Omental fat pad (tissue), 4 donors: ENCODE measurements at places on chromosomes 12 and 14.

- DNase-seq: no peak
These were observed 76.5 kb downstream of the TGFB3 start for GRCh38 chr14:75905147-75905904.

- DNase-seq: no peak
These were observed 19.8 kb downstream of the HVCN1 start for GRCh38 chr12:110669193-110669502.

GRCh38 chr14:81946834-81947798 lies 413.5 kb upstream of the SEL1L start:
- no peak for DNase-seq

- no peak for DNase-seq
These were observed 2.7 kb downstream of the ITGB7 start for GRCh38 chr12:53204351-53204750.

- DNase-seq: no peak
These were observed 10.2 kb upstream of the GOLGA5 start for GRCh38 chr14:92783813-92784431.

DNA sequence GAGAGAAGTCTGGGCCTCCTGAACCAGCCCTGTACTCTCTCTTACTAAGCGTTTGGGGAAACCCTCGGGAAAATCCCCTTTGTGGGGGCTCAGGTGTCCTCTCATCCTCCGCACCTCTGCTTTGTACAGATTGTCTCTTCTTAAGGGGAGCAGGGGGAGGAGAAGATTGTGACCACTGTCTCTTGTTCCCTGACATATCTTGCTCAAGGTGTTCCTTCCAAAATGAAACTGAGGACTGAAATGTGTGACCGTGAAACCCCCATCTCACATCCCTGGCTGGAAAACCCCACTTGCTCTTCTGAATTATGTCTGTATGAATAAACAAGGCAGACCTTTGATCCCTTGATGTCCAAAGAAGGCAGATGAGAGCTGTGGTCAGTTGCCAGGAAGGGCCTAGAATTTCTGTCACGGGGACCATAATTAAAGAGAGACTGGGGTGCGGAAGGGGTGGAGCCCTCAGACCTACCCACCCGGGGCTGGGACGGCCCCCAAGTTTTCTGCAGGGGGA lies 369.8 kb downstream of the AACS start:
- DNase-seq: no peak

GRCh38 chr12:114681116-114681871 lies 2.7 kb downstream of the TBX3 start:
- DNase-seq: no peak

DNA sequence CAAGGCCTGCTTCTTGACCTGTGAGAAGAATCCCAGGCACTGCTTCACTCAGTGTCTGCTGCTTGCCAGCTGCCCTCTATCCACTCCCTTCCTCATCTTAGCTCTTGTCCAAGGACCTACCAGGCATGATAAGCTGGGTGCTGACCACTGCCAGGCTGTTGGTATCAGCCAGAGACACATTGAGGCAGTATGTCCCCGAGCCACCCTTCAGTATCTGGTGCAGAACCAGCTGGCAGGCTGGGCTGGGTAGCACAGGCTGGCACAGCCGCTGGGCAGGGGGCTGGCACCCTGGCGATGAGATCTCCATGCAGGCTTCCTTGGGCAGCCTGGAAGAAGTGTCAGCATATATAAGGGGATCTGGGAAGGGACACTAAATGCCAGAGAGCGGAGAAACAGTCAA lies 10.5 kb downstream of the PMEL start:
- DNase-seq: no peak

DNA sequence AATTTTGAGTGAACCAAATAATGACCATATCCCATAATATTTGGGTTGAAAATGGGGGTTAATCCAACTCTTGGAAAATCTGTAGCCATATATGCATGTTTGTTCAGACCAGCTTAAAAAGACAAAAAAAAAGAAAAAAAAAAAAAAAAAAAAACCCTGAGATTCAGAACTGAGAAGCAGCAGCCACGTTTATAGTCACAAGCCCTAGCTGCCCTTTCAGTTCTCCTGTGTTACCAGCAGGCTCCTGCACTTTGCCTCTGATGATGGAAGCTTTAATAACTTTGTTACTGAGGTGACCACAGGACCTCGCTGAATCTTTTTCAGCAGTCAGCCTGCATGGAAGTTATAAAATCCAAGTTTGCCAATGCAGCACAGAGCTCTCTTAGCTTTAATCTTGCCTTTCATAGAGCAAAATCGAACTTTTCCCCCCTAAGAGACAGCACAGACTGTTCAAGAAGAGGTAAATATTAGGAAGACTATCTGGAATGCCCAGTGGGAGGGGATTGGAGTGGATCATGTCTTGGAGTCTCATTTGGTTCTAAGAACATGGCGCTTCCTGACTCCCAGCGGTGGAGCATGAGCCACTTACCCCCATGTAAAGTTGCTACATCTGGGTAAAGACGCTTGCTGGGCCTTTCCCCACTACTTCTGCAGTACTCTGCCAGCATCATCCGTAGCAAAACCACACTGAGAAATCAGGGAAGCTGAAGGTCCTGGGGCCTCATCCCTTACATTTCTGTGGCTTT lies 20.6 kb downstream of the GNG2 start:
- no peak for DNase-seq

GRCh38 chr12:32603858-32604257 lies 75.2 kb upstream of the DNM1L start:
- DNase-seq: no peak

- DNase-seq: no peak
These were observed 16.8 kb upstream of the CACNA2D4 start for GRCh38 chr12:1935242-1935641.

GRCh38 chr12:16358878-16359277 lies 11.4 kb downstream of the MGST1 start:
- DNase-seq: no peak

DNA sequence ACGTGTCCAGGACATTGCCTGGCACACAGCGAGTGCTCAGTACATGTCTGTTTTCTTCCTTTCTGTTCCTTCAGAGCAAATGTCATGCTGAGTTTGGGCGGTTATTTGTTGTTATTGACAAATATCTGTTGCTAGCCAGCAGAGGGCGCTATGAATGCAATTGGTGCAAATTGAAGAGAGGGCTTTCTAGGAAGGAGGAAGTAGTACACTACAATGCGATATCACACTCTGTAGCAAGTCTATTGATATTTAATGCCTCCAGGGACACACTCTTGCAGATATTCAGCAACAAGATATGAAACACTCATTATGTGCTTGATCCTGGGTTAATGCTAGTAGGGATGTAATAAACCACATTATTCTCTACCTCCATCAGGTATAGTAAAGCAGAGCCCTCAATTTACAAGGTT lies 267.3 kb upstream of the SRRM4 start:
- DNase-seq: no peak

GRCh38 chr14:55373784-55374705 lies 37.6 kb downstream of the ATG14 start:
- DNase-seq: no peak

DNA sequence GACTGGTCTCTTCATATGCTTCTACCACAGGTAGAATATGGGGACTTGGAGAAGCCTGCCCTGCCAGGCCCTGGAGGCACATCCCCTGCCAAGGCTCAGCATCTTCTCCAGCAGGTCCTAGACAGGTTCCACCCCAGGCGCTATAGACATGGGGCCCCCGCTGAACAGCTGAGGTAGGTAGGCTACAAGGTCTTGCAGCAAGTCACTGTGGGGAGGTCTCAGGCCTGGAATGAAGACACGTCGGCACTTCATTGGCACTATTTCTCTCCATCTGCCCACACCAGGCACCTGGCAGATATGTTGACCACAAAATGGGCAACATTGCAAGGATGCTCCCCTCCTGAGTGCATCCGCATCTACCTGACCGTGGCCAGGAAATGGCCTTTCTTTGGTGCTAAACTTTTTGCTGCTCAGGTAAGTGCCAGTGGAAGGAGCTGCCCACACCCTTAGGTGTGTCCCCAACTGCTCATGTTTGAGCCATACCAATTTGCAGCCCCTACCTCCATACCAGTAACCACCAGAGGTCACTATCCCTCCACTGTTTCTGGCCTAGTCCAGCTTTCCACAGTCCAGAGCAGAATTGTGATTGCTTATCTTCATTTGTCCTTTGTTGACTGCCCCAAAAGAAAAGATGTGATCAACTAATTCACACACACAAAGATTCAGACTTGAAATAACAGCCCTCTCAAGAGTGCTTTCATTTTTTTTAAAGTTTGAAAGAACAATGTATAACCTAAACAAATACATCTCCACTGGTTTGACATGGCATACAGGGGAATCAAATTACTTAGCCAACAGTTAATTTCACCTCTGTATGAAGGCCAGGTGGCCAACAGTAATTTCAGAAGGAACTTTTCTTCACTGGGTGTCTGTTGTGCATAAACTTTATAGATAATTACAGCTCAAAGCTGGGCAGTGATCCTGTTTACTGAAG lies 16.1 kb downstream of the PIGH start:
- DNase-seq: no peak

- DNase-seq: no peak
These were observed 222.8 kb upstream of the NUDT4 start for GRCh38 chr12:93154753-93155480.

- DNase-seq: no peak
These were observed 2.9 kb upstream of the MMP17 start for GRCh38 chr12:131825146-131825892.

GRCh38 chr12:116708826-116709756 lies 28.8 kb downstream of the SPRING1 start:
- no peak for DNase-seq

GRCh38 chr14:100203146-100203545 lies 35.8 kb upstream of the YY1 start:
- DNase-seq: no peak

DNA sequence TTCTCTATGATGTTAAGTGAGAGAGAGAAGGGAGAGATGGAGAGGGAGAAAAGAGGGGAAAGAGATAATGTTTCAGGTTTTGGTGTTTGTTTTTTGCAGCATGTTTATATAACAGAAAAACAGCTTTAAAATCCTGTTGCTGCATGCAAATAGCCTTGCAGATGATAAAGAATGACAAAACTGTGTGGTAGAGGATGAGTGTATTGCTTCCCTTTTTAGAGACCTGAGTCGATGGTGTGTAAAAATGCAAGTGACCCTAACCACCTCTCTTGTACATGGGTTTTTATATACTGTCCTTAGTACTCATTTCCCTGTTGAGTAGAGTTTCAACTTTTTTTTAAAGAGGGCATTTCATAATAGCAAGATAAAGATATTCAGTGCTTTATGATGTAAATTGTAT lies 249.1 kb downstream of the AKAP6 start:
- no peak for DNase-seq

DNA sequence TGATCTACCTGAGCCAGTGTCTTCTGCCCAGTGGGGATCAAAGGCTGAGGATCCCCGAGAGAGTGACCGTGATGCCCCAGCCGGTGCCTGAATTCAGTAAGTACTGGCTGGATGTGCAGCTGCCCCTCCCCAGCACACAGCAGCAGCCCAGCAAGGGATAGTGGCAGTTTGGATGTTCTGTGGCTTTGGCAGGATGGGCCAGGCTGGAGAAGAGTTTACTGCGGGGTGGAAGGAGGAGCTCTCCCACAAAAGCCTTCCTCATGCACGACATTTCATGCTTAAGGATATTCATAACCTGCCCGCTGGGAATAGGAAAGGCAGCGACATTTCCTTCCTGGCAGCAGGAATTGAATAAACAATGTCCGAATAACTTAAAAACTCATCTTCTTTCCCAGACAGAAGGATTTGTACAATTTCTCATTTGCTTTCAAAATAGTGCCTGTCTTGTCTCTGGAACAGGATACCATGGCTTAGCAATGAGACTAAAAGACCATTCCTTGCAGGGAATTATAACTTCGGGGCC lies 135.6 kb upstream of the PRMT8 start:
- DNase-seq: no peak

GRCh38 chr14:25828562-25828961 lies 769.3 kb downstream of the NOVA1 start:
- DNase-seq: no peak

DNA sequence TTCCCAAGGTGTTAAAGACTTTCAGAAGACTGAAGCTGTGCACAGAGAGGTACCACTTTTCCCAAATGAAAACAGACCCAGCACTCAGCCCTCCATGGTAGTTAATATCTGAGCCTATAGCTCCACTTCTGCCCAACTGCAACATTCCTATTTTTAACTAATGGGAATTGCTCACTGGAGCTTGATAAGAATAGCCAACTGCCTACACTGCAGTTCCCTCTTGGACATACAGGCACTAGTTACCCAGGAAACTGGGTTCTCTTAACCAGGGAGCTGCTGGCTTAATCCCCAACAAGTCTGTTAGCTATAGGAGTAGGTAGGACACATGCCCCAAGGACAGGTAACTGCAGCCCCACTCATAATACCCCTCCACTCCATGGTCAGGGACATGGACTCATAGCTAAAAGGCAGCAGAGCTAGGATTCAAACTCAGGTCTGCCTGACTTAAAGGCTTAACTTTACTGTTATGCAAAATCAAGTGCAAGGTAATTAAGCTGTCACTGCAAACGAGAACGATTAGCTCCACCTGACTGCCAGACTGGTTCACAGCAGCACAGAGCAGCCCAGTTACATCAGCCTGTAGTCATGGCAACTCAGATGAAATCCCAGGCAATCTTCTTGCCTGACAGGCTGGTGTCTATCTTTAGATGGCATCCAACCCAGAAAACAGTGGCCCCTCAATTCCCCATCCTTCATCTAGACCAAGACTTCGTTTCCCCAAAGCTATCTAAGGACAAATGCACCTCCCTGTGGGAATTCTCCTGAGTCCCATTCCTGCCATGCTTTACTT lies 77.1 kb upstream of the ACTN1 start:
- DNase-seq: no peak

- DNase-seq: no peak
These were observed 148.8 kb upstream of the DCN start for GRCh38 chr12:91331371-91331770.

DNA sequence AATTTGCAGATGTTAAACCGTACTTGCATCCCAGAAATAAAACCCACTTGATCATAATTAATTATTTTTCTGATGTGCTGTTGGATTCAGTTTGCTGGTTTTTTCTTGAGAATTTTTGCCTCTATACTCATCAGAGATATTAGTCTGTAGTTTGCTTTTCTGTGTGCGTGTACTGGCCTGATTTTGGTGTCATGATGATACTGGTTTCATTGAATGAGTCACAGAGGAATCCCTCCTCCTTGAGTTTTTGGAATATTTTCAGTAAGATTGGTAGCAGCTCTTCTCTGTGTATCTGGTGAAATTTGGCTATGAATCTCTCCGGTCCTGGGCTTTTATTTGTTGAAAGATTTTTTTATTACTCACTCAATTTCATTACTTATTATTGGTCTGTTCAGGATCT lies 100.4 kb upstream of the PMCH start:
- no peak for DNase-seq

DNA sequence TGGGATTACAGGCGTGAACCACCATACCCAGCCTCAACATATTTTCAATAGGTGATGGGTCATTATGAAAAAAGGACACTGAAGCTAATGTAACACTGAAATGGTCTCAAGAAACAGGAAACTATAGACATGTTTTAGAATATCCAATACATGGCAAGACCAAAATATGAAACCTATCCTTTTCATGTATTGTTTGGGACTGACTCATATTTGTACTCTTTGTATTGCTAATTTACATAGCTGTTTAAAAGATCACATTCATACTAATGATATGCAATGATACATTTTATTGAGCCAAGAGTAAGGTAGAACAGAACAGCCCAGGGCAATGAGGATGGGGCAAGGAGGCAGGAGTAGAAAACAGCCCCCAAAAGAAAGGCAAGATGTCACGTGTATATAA lies 32.6 kb downstream of the RESF1 start:
- DNase-seq: no peak
